ENCODE measurements at places on chromosomes 5 and 9. TPM values are rescaled to one million over a fixed set of nuclear protein-coding genes. Genes with fewer than 3 reads are reported as not detected.

Gene NR5A1
- 0.15 TPM for total RNA-seq

Gene NUTM2F
- not detected for total RNA-seq

Gene SREK1IP1
- total RNA-seq: 8.4 TPM

Gene PHF19
- total RNA-seq: 93.1 TPM

Gene GRM6
- not detected for total RNA-seq

Gene MCC
- total RNA-seq: 0.14 TPM

Gene C1QTNF2
- total RNA-seq: 0.08 TPM

Gene STKLD1
- 1.7 TPM for total RNA-seq

Gene TIMD4
- total RNA-seq: 1.6 TPM

Gene F2R
- total RNA-seq: 53.5 TPM

Gene PDGFRB
- 0.21 TPM for total RNA-seq

Gene S100Z
- total RNA-seq: not detected

Gene ENDOG
- total RNA-seq: 32.3 TPM

Gene SIL1
- 24.3 TPM for total RNA-seq

Gene FAM114A2
- total RNA-seq: 13.9 TPM

Gene DAB2
- total RNA-seq: 7.6 TPM

Gene ASPN
- not detected for total RNA-seq

Gene ANKRD55
- total RNA-seq: 0.06 TPM

Gene GDA
- total RNA-seq: 1.0 TPM

Gene CARTPT
- total RNA-seq: not detected

Gene PRLR
- 0.02 TPM for total RNA-seq

Gene GNE
- total RNA-seq: 11.0 TPM

Gene ENHO
- total RNA-seq: 1.2 TPM

Gene SHOC1
- total RNA-seq: not detected

Gene HMMR
- total RNA-seq: 27.6 TPM

Gene BARHL1
- total RNA-seq: not detected

Gene C5orf24
- 18.2 TPM for total RNA-seq

Gene CENPK
- 28.5 TPM for total RNA-seq

Gene CMYA5
- 0.13 TPM for total RNA-seq

Gene GABRA6
- not detected for total RNA-seq

Gene KCNIP1
- total RNA-seq: not detected

Gene ARL14EPL
- 0.19 TPM for total RNA-seq

Gene GPR151
- not detected for total RNA-seq

Gene PFN3
- not detected for total RNA-seq

Gene KIF24
- 3.4 TPM for total RNA-seq

Gene CDKN2B
- total RNA-seq: not detected

Gene TSSK1B
- not detected for total RNA-seq

Gene RNF180
- total RNA-seq: 0.26 TPM

Gene TRPM3
- total RNA-seq: not detected

Gene SPATA31D4
- not detected for total RNA-seq

Gene CTXN3
- not detected for total RNA-seq

Gene EGR1
- total RNA-seq: 12.8 TPM

Gene IFNA2
- total RNA-seq: not detected

Gene PTPRD
- total RNA-seq: 0.43 TPM

Gene GARIN3
- total RNA-seq: not detected

Gene OBP2B
- not detected for total RNA-seq
